Aorta (tissue), 5 donors: ENCODE measurements at places on chromosomes 13 and 19.

- no peaks in the 10 kb centered on the region for H3K27me3 ChIP-seq
- no peaks in the 10 kb centered on the region for H3K4me1 ChIP-seq
- H3K27ac ChIP-seq, result no peak overlapping the region
- H3K36me3 ChIP-seq, result no peaks in the 10 kb centered on the region
Observed at GRCh38 chr19:14871619-14872230, 14.2 kb downstream of the OR7A17 start.

GRCh38 chr19:6713773-6714692, 6.4 kb downstream of the C3 start:
- no peaks in the 10 kb centered on the region for H3K4me1 ChIP-seq
- H3K4me3 ChIP-seq, result no peak overlapping the region
- H3K27ac ChIP-seq, result no peak overlapping the region
- DNase-seq, result no peak
- H3K36me3 ChIP-seq, result no peaks in the 10 kb centered on the region

GRCh38 chr13:73623281-73623680, 510.9 kb downstream of the KLF12 start:
- no peak for DNase-seq
- no peaks in the 10 kb centered on the region for H3K36me3 ChIP-seq
- H3K4me3 ChIP-seq, result no peak overlapping the region
- H3K4me1 ChIP-seq, result peaks cover 2% of the 10 kb centered on the region

DNA sequence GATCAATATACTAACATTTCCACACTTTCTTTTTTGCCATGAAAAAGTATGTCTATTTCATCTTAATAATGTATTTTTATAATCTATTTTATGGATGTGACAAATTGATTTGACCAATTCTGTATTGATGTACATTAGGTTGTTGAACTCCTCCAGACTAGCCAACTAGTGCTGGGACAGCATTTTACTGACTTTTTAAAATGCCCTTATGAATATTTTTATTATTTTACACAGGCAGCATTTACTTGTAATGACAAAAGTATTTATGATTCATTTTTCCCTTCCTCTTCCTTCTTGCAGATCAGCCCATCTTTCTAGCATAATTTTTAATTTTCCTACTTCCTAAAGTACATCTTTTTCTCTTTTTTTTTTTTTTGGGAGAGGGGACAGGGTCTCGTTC, 918 bp upstream of the FUZ start:
- DNase-seq, result no peak
- no peaks in the 10 kb centered on the region for H3K4me1 ChIP-seq
- H3K36me3 ChIP-seq, result no peaks in the 10 kb centered on the region
- H3K4me3 ChIP-seq, result no peak overlapping the region
- H3K27ac ChIP-seq, result no peak overlapping the region

- no peak for DNase-seq
- no peaks in the 10 kb centered on the region for H3K36me3 ChIP-seq
- no peaks in the 10 kb centered on the region for H3K4me1 ChIP-seq
Observed at GRCh38 chr19:45472563-45473366, 5.0 kb downstream of the FOSB start.

DNA sequence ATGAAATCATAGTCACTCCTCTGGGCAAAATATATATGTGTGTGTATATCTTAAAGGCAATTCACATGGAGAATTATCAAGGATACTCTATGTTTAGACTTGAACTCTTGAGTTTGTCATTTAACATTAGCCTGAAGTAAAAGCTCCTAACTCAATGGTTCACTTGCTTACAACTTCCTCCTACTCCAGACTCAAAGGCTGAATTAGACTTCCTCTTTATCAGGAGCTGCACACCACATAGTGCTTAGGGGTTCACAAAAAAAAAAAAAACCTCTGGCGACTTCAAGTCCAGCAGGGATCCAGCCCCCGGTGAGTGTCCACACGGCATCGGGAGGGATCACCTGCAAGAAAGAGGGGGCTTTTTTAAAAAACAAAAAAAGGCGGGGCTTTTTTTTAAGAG, 68.2 kb upstream of the LSM14A start:
- H3K4me3 ChIP-seq, result no peak overlapping the region
- no peak overlapping the region for H3K27ac ChIP-seq
- no peaks in the 10 kb centered on the region for H3K36me3 ChIP-seq
- DNase-seq, result no peak

GRCh38 chr13:43432958-43433357, 353.8 kb downstream of the ENOX1 start:
- no peak for DNase-seq
- H3K36me3 ChIP-seq, result no peaks in the 10 kb centered on the region
- no peaks in the 10 kb centered on the region for H3K27me3 ChIP-seq
- peak overlapping the region; percentile 10 for H3K27ac ChIP-seq

DNA sequence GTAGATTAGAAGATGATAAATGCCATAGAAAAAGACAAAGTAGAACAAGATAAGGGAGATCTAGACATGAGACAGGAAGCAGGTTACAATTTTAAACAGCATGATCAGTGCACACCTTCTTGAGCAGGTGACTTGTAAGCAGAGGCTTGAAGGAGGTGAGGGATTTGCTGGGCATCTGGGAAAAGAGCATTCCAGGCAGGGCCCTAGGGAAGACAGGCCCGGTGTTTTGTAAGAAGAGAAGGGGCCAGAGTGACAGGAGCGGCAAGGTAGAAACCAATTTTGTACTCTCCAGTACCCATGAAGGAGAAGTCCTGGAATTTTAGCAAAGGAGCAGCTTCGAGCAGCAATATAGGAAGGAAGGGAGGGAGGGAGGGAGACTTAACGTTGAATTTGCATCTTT, 296.5 kb downstream of the MZT1 start:
- no peak overlapping the region for H3K27ac ChIP-seq
- H3K4me1 ChIP-seq, result no peaks in the 10 kb centered on the region
- no peaks in the 10 kb centered on the region for H3K27me3 ChIP-seq
- H3K36me3 ChIP-seq, result no peaks in the 10 kb centered on the region
- DNase-seq, result no peak

- no peaks in the 10 kb centered on the region for H3K36me3 ChIP-seq
- peak; percentile 47 for DNase-seq
- no peak overlapping the region for H3K27ac ChIP-seq
- peaks cover 1% of the 10 kb centered on the region for H3K27me3 ChIP-seq
- H3K4me3 ChIP-seq, result no peak overlapping the region
Observed at GRCh38 chr13:101919541-101920181, 467.2 kb downstream of the ITGBL1 start.

DNA sequence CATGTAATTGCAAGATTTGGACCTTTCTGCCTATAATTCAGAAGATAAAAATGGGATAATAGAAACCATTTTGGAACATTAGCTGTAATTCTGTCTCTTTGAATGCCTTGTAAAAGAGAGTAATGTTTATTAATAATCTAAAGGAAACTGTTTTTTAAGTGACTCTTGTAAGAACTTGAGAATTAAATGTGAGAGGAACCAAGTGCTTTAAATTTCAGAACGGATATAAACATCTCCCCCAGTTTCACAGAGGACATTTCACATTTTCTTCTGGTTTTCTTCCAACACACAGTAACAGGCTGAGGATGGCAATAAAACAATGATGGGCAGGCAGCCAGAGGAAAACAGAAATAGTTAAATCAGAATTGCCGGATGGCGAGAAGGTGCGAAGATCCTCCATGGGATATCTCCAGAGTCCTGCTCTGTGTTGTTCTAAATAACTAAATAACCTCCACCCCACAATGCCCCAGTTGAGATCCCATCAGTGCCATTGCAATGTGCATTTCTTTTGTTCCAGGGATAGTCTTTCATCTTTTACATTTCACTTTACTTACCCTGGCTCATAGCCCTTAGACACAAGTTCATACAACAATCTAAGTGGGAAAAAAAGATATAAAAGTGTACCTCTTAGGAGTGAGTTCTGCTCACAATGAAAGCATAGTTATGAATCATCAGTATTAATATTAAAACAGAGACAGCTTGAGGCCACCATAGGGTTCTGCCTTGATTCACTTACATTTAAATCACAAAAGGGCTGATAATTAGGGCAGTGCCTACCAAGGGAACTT, 73.3 kb downstream of the TNFRSF19 start:
- H3K4me1 ChIP-seq, result no peaks in the 10 kb centered on the region
- no peak for DNase-seq
- no peaks in the 10 kb centered on the region for H3K36me3 ChIP-seq
- no peak overlapping the region for H3K27ac ChIP-seq

DNA sequence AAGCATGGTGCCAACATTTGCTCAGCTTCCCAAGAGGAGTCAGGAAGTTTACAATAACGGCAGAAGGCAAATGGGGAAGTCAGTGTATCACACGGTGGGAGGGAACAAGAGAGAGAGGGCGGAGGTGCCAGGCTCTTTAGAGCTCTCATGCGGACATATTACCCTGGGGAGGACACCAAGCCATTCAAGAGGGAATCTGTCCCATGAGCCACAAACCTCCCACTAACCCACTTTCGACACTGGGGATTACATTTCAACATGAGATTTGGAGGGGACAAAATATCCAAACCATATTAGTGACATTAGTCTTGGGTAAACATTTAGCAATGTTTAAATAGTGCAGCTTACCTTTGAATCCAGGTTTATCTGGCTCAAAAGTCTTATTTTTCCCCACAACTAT, 69.9 kb downstream of the SLAIN1 start:
- H3K4me1 ChIP-seq, result no peaks in the 10 kb centered on the region
- no peaks in the 10 kb centered on the region for H3K27me3 ChIP-seq
- no peak overlapping the region for H3K27ac ChIP-seq
- H3K36me3 ChIP-seq, result no peaks in the 10 kb centered on the region
